ENCODE measurements at places on chromosomes 13 and 19. TPM values are rescaled to one million over a fixed set of nuclear protein-coding genes. Genes with fewer than 3 reads are reported as not detected.

Gene KLK2
- total RNA-seq = not detected

Gene CGB8
- total RNA-seq = 0.50 TPM

Gene PLD3
- total RNA-seq = 805 TPM

DNA sequence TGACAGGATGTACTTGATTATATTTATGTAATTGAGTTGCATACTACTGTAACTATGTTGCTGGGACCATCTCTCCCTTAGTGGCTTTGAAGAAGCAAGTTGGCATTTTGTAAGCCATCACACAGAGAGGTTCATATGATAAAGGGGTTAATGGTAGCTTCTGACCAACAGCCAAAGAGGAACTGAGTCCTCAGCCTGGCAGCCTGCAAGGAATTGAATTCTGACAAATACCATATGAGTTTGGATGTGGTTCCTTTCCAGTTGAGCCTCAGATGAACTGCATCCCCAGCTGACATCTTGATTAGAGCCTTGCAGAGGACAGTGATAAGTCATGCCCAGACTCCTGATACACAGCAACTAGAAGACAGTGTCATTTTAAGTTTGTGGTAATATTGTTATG is 8.6 kb upstream of the MYCBP2 start:
- no peak for DNase-seq

- no peak for DNase-seq
Measured at GRCh38 chr13:109204252-109204651, 574.8 kb downstream of the MYO16 start.

GRCh38 chr13:99686157-99686572 is 184.9 kb downstream of the TM9SF2 start:
- peak; percentile 73 for DNase-seq

DNA sequence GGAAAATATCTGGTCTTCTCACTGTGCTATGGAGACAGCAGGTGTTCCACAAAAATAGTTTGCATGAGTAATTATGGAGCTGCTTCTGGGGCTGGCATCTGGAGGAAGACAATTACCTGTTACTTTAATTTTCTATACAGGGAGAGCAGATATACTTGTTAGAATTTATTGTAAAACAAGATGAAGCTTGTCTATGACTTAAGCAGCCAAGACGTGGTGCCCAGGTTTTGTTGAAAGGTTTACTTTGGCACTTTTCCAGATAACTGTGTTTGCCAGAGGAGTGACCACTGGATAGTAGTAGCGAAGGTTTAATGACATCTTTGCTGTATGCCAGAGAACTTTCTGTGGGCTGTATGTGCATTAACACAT is 134.5 kb upstream of the KL start:
- no peak for DNase-seq

DNA sequence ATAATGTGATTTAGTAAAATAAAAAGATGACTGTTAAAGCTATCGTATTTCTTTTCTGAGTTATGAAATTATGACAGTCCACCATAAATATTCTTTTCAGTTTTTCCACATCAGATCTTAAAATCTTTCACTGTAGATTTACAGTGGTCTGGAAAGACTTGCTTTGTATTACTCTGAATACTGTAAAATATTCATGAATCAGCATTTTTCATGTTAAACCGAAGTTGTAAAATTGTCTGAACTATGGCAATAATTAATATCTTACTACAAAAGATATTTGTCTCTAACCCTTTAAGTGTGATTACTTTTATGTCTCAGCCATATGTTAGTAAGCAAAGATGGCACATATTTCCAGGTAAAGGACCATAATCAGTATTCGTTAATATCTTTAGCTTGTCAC is 1397.2 kb upstream of the PCDH9 start:
- no peak for DNase-seq

- peak; percentile 44 for DNase-seq
Measured at GRCh38 chr13:44620057-44620456, 43.9 kb upstream of the TSC22D1 start.

Data from hepatocyte (in vitro differentiated cells).